ENCODE measurements at places on chromosomes 6 and 20.

DNA sequence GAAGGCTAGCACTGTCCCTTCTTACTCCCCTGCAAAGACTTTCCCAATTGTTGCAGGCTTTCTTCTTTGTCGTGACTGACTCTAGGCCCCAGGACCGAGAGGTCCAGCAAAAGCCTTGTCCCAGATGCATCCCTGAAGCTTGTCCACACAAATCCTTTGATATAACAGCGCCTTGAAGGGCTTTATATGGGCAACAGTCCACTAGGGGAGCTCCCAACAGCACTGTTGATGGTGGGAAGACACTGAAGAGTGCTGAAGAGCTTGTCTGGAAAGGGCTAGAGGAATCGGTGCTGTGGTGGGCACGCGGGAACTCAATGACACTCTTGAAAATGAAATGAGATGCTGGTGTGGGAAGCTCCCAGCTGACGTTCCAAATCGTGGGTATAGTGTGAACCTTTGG, 316.1 kb upstream of the CDH4 start:
- no peak for DNase-seq

- DNase-seq = no peak
Observed at GRCh38 chr20:64280460-64280843, 24.9 kb downstream of the PCMTD2 start.

- no peak for DNase-seq
Observed at GRCh38 chr6:133682506-133683307, 206.2 kb upstream of the TCF21 start.

DNA sequence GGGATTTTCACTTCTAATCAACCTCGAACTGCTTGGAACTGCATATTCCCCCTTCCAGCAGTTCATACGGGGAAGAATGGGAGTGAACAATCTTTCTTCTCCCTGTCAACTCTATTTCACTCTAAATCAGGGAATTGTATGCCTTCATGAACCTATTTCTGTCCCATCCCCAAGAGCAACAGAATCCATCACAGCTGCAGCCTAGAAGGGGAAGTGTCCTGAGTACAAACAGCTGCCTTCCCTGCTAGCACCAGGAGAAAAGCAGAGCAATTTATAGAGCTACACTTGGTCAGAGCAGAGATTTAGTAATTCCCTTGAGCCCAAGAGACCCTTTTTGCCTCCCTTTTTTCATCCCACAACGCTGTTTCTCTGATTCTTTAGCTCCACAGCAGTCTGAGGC, 208.4 kb downstream of the ADGRG6 start:
- no peak for DNase-seq

GRCh38 chr6:4790158-4790899, 14.1 kb downstream of the CDYL start:
- DNase-seq = no peak

DNA sequence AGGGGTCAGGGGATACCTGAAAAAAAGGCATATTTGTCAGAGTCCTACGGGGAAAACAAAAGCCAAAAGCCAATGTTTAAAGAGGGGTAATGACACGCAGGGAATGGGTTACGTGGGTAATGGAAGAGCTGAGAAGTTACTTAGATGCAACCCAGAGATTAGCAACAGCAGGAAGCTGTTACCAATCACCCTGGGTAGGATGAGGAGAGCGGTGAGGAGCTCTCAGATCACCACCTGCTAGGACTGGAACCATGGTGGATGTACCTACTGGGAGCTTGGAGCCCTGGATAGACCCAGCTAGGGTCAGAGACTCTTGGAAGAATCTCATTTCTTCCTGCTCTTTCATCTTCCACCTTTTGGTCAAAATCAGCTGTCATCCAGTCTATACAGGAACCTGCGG, 51.2 kb upstream of the RNF24 start:
- DNase-seq = no peak

DNA sequence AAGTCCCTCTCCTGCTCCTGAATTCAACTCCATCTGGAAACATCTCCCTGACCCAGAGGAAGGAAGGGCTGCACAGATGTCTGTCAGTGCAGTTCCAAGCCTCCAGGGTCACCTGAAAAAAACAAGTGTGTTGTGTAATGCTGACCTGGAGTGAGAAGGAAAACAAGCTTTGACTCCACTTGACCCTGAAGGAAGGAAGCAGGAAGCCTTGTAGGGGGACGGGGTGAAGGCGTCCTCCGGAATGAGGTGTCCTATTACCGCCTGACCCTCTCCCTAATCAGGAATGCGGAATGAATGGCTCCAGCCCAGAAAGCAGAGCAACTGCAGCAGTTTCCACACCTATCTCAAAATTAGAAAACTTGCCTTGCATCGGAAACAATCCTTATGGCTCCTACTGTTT, 13.9 kb upstream of the ADGRF5 start:
- no peak for DNase-seq

GRCh38 chr20:6024768-6025167, 29.1 kb downstream of the LRRN4 start:
- no peak for DNase-seq

- DNase-seq = no peak
Observed at GRCh38 chr6:158969148-158969547, 30.9 kb downstream of the RSPH3 start.

- no peak for DNase-seq
Observed at GRCh38 chr6:11515763-11516162, 21.8 kb upstream of the TMEM170B start.

DNA sequence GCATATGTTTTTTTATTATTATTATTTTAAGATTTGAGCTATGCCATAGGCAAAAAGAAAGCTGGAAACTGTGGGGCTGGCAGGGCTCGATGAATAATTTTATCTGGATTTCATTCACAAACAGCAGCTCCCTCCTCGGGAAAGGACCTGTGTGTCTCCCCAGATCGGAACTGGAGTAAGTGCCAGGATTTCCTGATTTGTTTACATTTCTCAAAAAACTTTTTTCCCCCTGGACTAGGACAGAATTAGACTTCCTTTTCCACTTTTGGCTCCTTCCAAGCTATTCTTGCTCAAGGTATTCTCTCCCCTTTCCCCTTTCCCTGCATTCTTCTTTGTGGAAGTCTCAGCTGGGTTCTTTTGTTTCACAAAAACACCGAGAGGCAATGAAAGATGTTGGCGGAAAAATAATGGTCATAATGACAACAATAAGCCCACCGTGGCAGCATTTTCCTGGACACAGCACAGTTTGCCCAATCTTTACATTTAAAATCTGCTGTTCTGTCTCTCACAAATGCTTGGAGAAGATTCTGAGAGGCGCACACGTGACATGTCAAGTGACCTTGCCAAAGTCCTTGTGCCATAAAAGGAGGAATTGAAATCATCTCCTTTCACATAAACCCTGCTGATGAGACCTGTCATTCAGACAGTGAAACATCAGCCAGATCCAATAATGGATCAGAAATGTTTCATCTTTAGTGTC, 85.8 kb upstream of the PREP start:
- no peak for DNase-seq

DNA sequence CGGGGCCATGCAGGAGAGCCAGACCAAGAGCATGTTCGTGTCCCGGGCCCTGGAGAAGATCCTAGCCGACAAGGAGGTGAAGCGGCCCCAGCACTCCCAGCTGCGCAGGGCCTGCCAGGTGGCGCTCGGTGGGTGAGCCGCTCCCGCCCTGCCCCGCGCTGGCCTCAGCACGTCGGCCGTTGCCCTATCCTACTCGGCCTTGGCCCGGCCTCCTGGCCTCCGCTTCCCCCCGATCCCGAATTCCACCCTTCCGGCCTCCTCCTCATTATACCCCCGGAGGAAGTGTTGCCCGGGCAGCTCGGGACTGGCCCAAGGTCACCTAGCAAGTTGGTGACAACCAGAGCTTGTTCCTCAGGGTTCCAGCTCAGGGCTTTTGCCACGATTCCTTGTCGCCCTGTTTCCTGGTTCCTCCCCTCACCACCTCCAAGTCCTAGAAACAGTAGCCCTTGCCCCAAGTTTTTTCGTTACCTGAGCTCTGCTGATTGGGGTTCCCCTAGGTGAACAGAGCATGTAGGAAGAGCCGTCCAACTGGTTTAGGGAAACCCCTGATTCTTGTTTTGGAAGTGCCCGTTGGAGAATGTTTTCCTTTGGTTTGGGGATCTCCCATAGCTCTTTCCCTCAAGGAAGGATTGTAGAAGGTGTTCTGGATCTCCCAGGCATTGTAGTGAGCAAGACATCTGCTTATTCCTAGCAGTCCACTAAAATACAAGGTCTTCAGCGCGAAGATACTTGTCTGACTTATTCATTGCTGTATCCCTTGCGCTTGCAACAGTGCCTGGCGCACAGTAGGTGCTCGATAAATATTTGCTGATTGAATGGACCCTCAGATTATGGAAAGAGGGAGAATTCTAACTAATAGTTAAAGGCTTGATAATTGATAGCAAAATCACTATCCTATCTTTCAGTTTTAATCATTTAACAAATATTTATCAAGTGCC, 641 bp downstream of the ARFGEF2 start:
- peak; percentile 56 for DNase-seq

DNA sequence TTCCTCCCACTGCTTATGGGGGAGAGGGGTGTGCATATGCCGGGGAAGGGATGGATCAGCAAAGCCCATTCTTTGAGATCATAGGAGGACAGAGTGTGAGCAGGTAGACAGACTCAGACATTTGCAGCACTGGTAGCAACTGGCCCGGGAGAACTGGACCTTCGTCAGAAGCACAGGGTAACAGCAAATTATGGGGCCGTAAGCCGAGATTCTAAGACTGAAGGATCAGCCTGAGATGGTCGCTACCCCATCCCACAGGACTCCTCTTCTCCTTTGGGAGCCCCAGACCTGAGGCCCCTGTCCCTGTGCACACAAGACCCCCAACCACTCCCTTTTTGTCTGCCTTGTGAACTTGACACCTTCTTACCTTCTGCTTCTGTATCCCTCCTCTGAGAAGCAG, 106.5 kb downstream of the TOX2 start:
- no peak for DNase-seq

DNA sequence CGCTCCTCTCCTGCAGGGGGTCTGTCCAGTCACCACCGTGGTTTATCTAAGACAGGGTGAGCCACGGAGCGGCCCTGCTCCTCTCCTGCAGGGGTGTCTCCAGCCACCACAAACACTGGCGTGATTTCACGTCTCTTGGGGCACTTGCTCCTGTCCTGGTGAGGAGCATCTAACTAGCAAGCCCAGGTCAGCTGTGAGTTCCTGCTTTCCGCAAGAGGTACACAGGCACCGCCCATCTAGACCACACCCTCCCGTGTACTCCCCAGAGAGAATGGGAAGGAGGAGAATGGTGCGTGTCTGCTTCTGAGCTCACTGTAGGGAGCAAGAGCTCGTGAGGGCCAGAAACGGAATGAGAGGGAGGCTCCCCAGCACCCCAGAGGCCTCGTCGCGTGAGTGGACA, 40.7 kb downstream of the DACT2 start:
- no peak for DNase-seq

DNA sequence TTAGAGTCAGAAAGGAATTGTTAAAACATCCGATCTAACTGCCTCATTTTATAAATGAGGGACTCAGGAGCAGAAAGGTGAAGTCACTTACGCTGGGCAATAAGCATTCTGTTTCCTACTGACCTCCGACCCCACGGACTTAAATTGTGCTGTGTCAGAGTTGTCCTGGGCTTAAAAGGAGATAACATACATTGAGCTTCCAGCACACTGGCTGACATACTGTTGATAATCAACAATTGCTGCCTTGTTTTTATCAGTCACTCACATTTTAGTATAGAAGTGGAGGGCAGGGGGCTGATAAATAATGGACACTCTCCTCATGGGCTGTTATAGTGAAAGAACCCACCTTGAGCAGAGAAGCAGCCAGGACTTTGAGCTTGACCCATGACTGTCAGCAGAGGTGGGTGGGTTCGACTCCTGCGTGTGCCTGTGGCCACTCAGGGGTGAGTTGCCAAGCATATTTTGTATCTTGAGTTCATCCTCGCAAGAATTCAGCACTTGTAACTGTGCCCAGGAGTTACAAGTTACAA, 166.5 kb upstream of the JARID2 start:
- no peak for DNase-seq

- no peak for DNase-seq
Observed at GRCh38 chr6:47106216-47106615, 64.1 kb upstream of the ADGRF1 start.

- no peak for DNase-seq
Observed at GRCh38 chr6:5672581-5673011, 334.1 kb downstream of the NRN1 start.

GRCh38 chr6:93419304-93420162, at the start of gene EPHA7:
Gene EPHA7 (minus strand): TSS chr6:93419559. CDS start chr6:93419341, 218 bp downstream.
- DNase-seq = peak; percentile 45

GRCh38 chr20:41095110-41095969, 42.0 kb upstream of the PLCG1 start:
- peak; percentile 75 for DNase-seq

GRCh38 chr6:147274776-147275175, 70.6 kb downstream of the STXBP5 start:
- DNase-seq = no peak

DNA sequence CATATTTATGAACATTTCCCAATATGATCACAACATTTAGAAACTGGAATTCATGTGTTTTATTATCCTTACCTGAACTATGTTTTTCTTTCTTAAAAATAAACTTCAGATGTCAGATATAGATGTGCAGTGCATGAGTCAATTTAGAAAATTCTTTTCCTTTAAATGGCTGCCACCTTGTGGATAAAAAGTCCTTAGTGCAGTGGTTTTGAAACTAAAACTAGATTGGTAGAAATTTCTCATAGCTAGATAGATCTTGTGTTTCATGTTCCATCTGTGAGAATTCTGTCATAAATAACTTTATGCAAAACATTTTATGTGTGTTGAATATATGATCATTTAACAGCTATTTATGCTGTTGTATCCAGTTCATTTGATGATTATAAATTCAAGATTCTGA, 134.9 kb downstream of the KLHL32 start:
- DNase-seq = peak; percentile 44

DNA sequence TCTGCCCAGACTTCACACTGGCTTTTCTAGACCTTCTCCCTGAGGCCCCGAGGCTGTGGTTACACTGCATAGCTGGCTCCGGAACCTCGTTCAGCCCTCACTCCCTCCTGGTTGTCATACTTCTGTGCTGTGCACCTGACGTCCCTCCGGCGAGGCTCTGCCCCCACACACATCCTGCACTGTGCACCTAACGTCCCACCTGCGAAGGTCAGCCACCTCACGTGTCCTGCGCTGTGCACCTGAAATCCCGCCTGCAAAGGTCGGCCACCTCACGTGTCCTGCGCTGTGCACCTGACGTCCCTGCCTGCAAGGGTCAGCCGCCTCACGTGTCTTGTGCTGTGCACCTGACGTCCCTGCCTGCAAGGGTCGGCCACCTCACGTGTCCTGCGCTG, 111.0 kb upstream of the FRMD1 start:
- no peak for DNase-seq

DNA sequence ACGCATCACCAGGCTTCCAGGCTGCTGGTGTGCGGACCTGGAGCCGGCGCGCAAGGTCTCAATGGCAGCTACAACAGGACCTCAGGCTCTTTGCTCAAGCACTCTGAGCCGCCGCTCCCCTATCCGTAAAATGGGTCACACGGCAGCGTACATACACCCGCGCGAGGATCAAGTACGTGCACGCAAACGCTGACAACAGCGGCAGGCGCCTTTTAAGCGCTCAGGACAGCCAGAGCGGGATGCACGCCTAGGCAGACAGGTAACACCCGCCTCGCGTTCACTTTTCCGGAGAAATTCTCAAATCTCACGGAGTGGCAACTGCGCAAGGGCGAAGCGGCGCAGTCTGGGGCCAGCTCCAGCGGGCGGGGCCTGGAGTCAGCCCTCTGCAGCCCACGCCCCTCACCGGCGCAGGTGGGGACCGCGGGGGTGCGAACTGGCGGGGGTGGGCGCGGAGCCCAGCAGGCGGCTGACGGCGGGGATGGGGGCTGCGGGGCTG, 535 bp downstream of the EXOC2 start:
- DNase-seq = peak; percentile 56

GRCh38 chr6:44725070-44725469, 337.6 kb downstream of the CDC5L start:
- DNase-seq = no peak

GRCh38 chr6:167796192-167796981, 30.3 kb upstream of the AFDN start:
- no peak for DNase-seq

Data from KBM-7 (cell line).